NCI-H526 treated with DMSO at 0.1 percent for 48 hours (cell line): ENCODE measurements at places on chromosomes 5 and 9.

GRCh38 chr9:87089929-87090328, 142.6 kb upstream of the GAS1 start:
- DNase-seq = no peak

GRCh38 chr9:36891341-36891811, 142.7 kb downstream of the PAX5 start:
- no peak for DNase-seq

GRCh38 chr9:109934136-109934856, 154.3 kb downstream of the PALM2AKAP2 start:
- DNase-seq = no peak

DNA sequence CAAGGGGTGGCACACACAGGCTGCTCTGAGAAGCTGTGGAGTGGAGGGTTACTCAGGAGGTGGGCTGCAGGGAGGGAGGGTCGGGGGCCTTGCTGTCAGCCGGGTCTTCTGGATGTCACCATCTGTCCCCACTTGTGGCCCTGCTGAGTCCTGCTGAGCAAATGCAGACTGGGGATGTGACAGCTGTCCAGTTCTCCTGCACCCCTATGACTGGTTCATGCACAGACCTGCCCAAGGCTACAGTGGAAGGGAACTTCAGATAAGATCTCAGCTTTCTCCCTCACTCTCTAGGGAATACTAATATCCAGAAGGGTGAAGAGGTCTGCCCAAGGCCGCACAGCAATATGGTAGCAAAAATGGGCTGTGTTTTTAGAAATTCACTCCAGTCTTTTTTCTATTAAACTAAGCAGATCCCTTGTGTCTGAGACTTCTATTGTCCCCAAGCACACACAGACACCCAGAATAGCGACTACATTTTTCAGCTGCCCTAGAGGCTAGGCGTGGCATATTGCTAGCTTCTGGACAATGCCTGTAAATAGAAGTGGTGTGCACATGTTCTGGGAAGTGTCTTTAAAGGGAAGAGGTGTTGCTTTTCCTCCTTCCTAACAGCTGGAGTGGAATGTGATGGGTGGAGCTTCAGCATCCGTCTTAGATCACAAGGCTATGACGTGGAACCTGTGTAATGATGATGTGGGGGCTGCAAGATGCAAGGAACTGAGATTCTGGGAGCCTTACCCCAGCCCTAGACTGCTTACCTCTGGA, 51.1 kb upstream of the TBC1D2 start:
- no peak for DNase-seq

- DNase-seq = no peak
These were observed 112.2 kb downstream of the MTX3 start for GRCh38 chr5:79878721-79879336.

DNA sequence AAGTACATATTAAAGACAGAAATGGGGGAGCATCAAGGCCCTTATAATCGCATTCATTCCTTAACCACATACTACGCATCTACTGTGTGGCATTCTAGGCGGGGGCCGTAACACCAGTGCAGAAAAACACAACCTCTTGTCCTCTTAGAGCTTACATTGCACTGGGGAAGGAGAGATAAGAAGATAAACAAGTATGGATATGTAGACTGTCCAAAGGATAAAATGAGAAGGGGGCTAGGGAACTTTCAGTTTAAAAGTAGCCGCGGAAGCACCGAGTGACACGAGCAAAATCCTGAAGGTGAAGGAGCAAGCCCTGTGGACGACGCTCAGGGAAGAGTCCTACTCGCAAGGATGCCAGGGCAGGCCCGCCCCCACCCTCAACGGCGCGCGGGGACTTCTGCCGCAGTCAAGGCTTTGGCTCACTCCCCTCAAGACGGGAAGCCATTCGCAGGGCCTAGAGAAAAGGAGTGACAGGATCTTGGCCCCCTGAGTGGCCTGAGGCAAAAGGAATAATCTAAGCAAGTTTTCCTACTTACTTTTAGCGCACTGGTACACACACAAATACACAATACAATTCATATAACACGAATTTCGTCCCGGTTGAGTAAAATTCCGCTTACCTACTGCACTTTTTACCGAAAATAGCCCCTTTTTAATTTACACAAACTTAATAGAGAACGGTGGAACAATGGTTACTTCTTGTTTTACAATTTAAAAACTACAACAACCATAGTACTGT, 1.3 kb upstream of the NIPBL start:
- peak; percentile 96 for DNase-seq

- no peak for DNase-seq
These were observed 128.3 kb upstream of the MOCS2 start for GRCh38 chr5:53237876-53238275.

DNA sequence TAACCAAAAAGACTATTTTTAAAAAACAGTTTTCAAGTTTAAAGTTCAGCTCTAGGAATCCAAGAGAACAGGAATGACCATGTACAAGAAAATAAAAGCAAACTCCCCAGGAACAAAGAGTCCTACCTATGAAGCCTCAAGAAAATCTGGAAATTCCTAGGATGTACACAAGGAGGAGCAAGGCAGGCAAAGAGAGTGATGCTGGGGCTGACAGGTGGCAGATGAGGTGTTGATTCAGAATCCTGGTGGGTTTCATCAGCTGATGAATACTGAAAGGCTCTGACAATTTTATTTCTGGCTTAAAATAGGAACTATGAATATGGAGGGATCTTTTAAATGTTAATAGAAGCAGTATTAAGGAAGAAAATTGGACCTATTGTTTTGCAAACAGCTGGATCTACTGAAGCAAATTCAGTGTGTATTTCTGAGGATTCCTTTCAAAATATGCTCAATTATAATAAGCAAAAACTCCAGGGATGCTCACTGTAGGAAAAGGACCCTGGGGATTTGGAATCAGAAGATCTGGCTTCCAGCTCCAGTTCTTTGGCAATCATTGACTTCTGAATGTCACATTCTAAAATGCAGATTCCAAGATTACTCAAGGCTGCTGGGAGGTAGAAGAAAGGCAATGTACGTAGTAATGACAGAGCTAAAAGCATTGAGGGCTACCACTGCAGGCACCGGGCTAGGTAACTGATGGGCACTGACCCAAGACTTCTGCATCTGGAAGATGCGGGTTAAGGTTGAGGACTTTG, 28.0 kb upstream of the SH3RF2 start:
- no peak for DNase-seq

- no peak for DNase-seq
These were observed 48.0 kb downstream of the DPYSL3 start for GRCh38 chr5:147461915-147462314.

DNA sequence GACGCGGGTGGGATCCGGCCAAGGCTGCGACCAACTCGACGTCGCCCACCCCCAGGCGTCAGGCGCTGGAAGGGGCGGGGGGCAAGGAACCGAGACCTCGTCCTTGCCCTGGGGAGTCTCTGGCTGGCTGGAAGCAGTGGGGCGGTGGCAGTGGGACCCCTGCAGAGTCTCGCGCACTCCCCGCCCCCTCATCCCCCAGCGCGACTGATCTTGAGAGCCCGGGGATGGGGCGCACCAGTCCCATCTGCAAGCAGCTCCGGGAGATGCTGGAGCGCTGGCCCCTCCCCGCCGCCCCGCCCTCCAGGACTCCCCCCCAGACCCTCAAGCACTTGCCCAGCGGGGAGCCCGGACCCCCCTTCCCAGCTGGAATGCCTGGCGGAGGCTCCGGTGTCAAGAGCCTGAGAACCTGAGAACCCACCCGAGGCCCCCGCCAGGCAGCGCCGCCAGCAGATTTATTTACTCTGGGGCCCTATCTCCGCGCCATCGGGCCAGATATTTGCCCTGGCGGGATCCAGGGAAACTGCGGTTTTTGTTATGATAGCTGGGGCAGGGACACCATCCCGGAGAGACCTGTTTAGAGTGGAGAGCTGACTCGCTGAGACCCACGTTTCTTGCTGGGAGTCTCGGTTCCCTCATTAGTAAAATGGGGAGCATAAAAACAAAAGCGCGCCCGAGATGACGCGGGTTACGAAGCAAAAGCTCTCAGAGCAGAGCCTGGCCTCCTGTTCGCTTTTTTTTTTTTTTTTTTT, 1.2 kb downstream of the PRRT1B start:
- peak; percentile 12 for DNase-seq

DNA sequence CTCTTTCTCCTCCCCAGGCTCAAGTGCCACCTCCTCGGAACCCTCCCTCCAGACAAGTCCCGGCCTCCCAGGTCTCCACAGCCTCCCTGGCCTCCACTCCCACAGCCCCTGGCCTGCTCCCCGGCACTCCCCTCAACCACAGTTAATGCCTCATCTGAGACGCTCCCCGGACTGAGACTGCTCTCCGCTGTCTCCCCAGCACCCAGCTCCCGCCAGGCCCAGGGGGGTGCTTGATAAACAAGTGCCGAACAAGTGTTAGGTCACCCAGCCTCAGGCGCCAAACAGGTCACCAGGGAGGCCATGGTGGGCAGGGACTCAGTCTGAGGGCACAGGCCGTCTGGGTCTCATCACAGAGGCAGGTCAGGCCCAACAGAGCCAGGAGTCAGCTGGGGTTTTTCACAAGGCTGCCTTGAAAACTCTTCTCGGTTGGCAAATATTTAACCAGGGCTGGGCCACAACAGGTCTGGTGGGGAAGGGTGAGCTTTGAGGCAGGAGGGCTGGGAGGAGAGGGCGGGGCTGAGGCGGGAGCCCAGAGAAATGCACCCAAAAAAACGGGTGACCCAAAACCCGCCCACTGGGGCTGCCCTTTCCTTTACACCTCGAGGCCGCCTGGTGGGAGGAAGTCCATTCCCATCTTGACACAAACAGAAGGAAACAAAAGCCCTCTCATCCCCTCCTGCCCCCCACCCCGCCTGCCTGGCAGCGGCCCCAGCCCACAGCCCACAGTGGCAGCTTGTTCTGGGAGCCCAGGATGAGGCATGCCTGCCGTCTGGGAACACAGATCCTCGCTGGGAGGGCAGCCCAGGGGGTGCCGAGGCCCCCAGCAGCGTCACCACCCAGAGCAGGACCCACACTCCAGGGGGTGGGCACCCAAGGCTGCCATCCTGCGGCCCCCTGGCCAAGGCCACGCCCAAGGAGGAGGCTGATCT, 66.6 kb upstream of the STXBP1 start:
- DNase-seq = peak; percentile 17

- DNase-seq = no peak
These were observed 30.6 kb upstream of the IQGAP2 start for GRCh38 chr5:76372323-76373054.

DNA sequence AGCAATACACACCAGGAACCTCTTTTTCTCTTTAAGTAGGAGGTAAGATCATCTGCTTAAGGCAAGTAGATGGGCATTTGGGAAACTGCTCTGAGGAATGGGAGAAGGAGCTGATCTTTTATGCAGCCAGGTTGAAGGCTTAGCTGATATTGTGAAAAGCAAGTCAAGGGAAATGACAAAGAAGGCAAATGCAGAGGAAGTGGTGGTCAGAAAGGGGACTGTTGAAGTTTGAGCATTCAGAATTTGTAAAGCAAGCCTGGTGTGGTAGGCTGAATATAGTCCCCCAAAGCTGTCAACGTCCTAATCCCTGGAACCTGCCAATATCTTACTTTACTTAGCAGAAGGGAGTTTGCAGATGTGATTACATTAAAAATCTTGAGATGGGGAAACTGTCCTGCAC, 128.9 kb downstream of the ADAMTS12 start:
- no peak for DNase-seq

DNA sequence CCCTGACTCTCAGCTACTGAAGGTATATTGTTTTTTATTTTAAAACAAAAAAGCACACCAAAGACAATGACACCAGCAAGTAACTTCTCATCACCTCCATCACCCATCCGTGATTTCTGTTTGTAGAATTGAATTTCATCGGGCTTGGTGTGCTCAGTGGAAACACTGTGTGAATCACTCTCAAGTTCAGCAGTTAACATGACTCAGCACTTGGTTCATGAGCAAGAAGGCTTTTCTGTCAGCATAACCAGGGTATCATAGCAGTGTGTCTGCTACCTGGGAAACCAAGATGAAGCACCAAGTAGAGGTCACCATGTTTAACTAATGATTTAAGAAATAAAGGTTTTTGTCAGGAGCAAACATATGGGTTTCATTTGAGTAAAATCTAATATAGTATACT, 123.7 kb downstream of the INSYN2B start:
- DNase-seq = no peak

- DNase-seq = no peak
These were observed 5.8 kb downstream of the GABBR2 start for GRCh38 chr9:98702835-98703380.

- no peak for DNase-seq
These were observed 166.5 kb downstream of the FGF18 start for GRCh38 chr5:171585981-171586380.

GRCh38 chr9:26311463-26311995, 581.1 kb downstream of the CAAP1 start:
- DNase-seq = no peak

GRCh38 chr5:158153508-158153907, 294.6 kb upstream of the CLINT1 start:
- no peak for DNase-seq

GRCh38 chr9:134949681-134950385, 32.1 kb upstream of the FCN1 start:
- no peak for DNase-seq

DNA sequence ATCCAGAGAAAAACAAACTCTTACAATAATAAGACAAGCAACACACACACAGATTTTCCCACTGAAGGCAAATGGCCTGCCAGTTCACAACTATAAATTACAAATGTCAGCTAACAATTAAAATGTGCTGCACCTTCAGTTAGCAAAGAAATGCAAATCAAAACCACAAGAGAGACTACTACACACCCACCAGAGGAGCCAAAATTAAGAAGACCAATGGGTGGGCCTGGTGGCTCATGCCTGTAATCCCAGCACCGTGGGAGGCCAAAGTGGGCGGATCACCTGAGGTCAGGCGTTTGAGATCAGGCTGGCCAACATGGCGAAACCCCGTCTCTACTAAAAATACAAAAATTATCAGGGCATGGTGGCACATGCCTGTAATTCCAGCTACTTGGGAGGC, 15.1 kb upstream of the IPPK start:
- no peak for DNase-seq

DNA sequence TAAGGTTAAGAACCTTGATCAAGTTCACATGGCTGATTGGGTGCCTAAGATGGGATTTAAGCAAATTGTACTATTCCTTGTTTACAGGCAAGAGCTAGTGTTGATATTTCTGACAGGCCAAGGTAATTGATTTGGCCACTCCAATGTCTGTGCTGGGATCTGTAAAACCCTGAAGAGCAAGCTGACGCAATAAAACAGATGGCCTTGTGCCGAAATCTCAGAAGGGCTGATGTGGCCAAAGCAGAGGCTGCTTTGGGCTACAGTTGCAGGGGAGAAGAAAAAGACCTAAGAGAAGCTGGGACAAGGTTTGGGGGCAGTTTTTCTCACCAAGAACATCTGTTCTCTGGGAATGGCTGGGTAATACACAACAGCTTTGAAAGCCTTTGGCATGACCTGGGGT, 463.2 kb upstream of the ZNF608 start:
- no peak for DNase-seq

GRCh38 chr5:3751846-3752245, 156.2 kb downstream of the IRX1 start:
- DNase-seq = no peak
